ENCODE measurements at places on chromosomes 12 and 14.

- H3K36me3 ChIP-seq: no peaks in the 10 kb centered on the region
- no peak overlapping the region for H3K4me3 ChIP-seq
- peaks cover 7% of the 10 kb centered on the region for H3K4me1 ChIP-seq
- H3K27ac ChIP-seq: no peak overlapping the region
Measured at GRCh38 chr12:24608637-24609285, 340.1 kb downstream of the BCAT1 start.

DNA sequence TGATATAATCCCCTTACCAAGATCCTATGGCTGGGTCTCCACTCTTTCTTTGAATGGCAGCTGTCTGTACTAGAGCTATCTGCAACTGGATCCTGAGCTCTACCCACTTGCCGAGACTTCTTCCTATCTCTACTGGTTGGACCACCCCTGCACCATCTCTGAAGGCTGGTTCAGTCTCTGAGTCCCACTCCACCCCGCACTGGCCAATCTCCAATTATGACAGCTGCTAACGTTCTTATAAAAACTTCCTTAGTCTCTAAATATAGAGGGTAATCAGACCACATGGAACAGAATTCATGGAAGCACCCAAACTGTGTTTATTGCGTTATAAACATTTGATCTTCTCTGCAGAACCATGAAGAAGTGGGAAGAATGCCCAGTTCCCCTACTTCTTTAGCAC, 186.6 kb upstream of the EEA1 start:
- no peak for DNase-seq
- H3K27me3 ChIP-seq: no peaks in the 10 kb centered on the region
- H3K36me3 ChIP-seq: no peaks in the 10 kb centered on the region
- H3K4me3 ChIP-seq: no peak overlapping the region

GRCh38 chr12:80001562-80001961, 66.7 kb upstream of the PPP1R12A start:
- H3K4me3 ChIP-seq: no peak overlapping the region
- H3K27me3 ChIP-seq: no peaks in the 10 kb centered on the region
- DNase-seq: no peak
- no peaks in the 10 kb centered on the region for H3K4me1 ChIP-seq

DNA sequence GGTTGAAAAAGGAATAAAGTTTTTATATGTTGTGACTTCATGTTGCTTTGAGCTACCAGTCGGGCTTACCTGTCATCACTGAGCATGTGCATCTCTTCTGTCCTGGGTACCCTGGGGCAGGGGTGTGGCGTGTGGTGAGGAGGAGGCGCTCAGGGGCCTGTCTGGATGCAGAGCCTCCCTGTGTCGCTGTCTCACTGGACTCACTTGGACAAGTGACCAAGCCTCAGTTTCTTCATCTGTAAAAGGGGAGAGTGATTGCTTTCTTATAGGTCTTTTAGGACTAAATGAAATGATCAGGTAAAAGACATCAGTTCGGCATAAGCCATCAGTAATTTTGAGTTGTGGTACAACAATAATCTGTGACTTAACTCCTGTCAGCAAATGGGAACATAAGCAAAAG, 22.1 kb downstream of the ATP6V0A2 start:
- H3K4me1 ChIP-seq: no peaks in the 10 kb centered on the region
- H3K36me3 ChIP-seq: peaks cover 39% of the 10 kb centered on the region
- no peak overlapping the region for H3K4me3 ChIP-seq
- H3K27ac ChIP-seq: no peak overlapping the region
- H3K27me3 ChIP-seq: no peaks in the 10 kb centered on the region
- DNase-seq: no peak

GRCh38 chr12:116818948-116819832, 62.1 kb downstream of the HRK start:
- no peaks in the 10 kb centered on the region for H3K36me3 ChIP-seq
- no peaks in the 10 kb centered on the region for H3K27me3 ChIP-seq
- peak; percentile 81 for DNase-seq
- H3K4me3 ChIP-seq: peak overlapping the region; percentile 91
- H3K4me1 ChIP-seq: peaks cover 8% of the 10 kb centered on the region

GRCh38 chr12:53532524-53533445, 25.5 kb upstream of the NPFF start:
- H3K27ac ChIP-seq: no peak overlapping the region
- no peaks in the 10 kb centered on the region for H3K27me3 ChIP-seq
- peaks cover 38% of the 10 kb centered on the region for H3K36me3 ChIP-seq
- H3K4me1 ChIP-seq: no peaks in the 10 kb centered on the region

GRCh38 chr12:94678849-94679248, 28.5 kb upstream of the TMCC3 start:
- H3K27me3 ChIP-seq: no peaks in the 10 kb centered on the region
- H3K27ac ChIP-seq: no peak overlapping the region
- no peak for DNase-seq
- H3K4me3 ChIP-seq: no peak overlapping the region

DNA sequence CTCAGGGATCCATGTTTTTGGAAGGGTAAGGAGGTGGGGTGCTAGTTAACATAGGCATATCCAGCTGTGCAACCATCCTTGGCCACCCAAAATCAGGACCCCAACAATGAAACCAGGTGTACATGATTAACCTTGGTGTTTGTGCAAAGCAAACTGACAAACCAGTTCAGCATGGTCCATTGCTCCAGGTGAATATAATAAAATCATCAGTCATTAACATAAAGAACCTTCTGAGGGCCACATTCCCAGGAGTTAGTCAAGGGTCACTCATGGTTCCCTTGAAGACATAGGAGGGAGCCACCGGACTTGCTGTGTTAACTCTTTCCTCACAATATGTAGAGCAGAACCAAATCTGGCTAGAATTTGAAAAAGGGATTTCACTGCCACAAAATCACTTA, 17.8 kb downstream of the SLC38A2 start:
- DNase-seq: no peak
- H3K36me3 ChIP-seq: peaks cover 12% of the 10 kb centered on the region
- H3K27ac ChIP-seq: no peak overlapping the region
- no peak overlapping the region for H3K4me3 ChIP-seq
- H3K27me3 ChIP-seq: no peaks in the 10 kb centered on the region
- no peaks in the 10 kb centered on the region for H3K4me1 ChIP-seq

- no peaks in the 10 kb centered on the region for H3K4me1 ChIP-seq
- no peak overlapping the region for H3K4me3 ChIP-seq
- no peaks in the 10 kb centered on the region for H3K27me3 ChIP-seq
- H3K36me3 ChIP-seq: no peaks in the 10 kb centered on the region
- DNase-seq: peak; percentile 5
Measured at GRCh38 chr14:88454886-88455285, 69.4 kb downstream of the SPATA7 start.

- H3K4me1 ChIP-seq: no peaks in the 10 kb centered on the region
- no peak for DNase-seq
- H3K27me3 ChIP-seq: no peaks in the 10 kb centered on the region
- H3K4me3 ChIP-seq: no peak overlapping the region
- no peaks in the 10 kb centered on the region for H3K36me3 ChIP-seq
Measured at GRCh38 chr12:85476756-85477155, 196.7 kb downstream of the ALX1 start.

DNA sequence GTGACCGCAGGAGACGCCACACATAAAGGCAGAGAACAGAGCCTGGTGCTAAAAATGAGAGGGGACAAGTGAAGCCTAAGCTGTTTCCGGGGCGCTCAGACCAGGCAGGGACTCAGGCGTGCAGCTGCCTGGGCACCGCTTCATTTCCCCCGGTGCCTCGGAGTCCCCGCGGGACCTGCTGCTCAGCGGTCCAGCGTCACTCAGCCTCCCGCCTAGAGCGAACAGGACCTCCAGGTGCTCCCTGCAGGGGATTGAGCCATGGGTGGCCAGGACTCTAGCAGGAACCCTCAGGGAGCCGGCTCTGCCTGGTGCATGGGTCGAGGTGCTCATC, 31.0 kb downstream of the CCDC85C start:
- no peaks in the 10 kb centered on the region for H3K27me3 ChIP-seq
- no peak overlapping the region for H3K27ac ChIP-seq
- no peak for DNase-seq
- no peak overlapping the region for H3K4me3 ChIP-seq
- peaks cover 45% of the 10 kb centered on the region for H3K4me1 ChIP-seq

- H3K4me3 ChIP-seq: no peak overlapping the region
Measured at GRCh38 chr14:26218861-26219260, 379.0 kb downstream of the NOVA1 start.

DNA sequence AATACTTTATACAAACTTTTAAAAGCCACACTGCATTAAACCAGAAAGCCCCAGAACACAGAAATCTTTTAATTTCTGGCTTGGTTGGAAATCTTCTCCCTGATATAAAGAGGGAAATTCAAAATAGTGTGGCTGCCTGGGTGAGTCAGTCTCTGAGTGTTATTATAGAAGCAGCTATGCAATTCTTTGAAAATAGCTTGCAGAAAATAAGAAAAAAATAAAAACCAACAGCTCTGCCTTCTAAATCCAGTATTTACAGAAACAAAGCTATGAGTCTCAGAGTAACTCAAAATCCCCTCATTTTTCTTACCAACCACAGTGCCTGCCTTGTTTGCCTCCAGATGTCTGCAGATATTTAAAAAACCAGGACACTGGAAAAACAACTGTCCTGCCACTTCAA, 68.6 kb upstream of the FERMT2 start:
- H3K36me3 ChIP-seq: no peaks in the 10 kb centered on the region
- DNase-seq: no peak
- H3K4me1 ChIP-seq: no peaks in the 10 kb centered on the region
- no peak overlapping the region for H3K27ac ChIP-seq

GRCh38 chr14:64993266-64993930, 6.7 kb downstream of the FNTB start:
- no peak overlapping the region for H3K27ac ChIP-seq
- H3K4me3 ChIP-seq: no peak overlapping the region
- H3K27me3 ChIP-seq: no peaks in the 10 kb centered on the region
- H3K36me3 ChIP-seq: no peaks in the 10 kb centered on the region

- H3K27me3 ChIP-seq: no peaks in the 10 kb centered on the region
- H3K36me3 ChIP-seq: no peaks in the 10 kb centered on the region
- H3K4me3 ChIP-seq: no peak overlapping the region
Measured at GRCh38 chr12:130981074-130981742, 27.5 kb downstream of the ADGRD1 start.

- H3K27me3 ChIP-seq: no peaks in the 10 kb centered on the region
- no peaks in the 10 kb centered on the region for H3K36me3 ChIP-seq
- no peak overlapping the region for H3K4me3 ChIP-seq
- no peak for DNase-seq
- H3K4me1 ChIP-seq: peaks cover 4% of the 10 kb centered on the region
Measured at GRCh38 chr14:74265301-74265965, 26.2 kb downstream of the VSX2 start.

DNA sequence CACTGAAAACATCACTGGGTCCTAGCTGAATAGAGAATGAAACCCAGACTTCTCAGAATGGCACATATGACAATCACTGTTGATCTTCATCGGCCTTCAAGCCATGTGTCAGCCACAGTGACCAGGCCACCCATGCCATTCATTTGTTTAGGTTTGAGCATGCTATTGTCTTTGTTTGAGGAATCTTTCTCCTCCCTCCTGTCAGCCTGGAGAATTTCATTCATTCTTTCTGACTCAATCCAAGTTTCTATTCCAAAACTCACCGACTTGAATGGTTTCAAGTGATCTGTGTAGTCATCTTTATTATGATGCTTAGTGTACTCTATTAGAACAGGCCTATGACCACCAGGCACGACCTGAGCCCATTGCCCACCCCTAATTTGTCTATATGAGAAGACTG, 106.3 kb downstream of the ETNK1 start:
- H3K27me3 ChIP-seq: no peaks in the 10 kb centered on the region
- H3K36me3 ChIP-seq: no peaks in the 10 kb centered on the region
- peaks cover 26% of the 10 kb centered on the region for H3K4me1 ChIP-seq
- H3K4me3 ChIP-seq: no peak overlapping the region
- peak; percentile 9 for DNase-seq

DNA sequence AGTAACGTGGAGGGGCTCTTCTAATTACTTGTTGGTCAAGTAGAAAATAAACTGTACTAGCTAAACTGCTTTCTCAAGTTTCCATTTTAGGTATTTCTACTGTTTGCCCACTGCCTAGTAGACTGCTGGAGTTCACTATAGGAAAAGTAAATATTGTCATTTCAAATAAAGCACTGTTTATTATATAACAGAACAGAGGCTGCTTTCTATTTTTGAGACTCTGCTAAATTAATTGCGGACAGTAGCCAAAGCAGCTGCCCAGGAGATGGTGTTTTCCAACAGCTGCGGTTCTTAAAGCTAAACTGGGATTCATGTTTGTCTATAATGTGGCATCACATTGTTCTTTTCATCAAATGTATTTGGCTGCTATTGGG, 15.9 kb upstream of the SIX1 start:
- no peaks in the 10 kb centered on the region for H3K27me3 ChIP-seq
- H3K27ac ChIP-seq: no peak overlapping the region
- H3K4me1 ChIP-seq: no peaks in the 10 kb centered on the region
- no peak for DNase-seq
- no peaks in the 10 kb centered on the region for H3K36me3 ChIP-seq
- no peak overlapping the region for H3K4me3 ChIP-seq

DNA sequence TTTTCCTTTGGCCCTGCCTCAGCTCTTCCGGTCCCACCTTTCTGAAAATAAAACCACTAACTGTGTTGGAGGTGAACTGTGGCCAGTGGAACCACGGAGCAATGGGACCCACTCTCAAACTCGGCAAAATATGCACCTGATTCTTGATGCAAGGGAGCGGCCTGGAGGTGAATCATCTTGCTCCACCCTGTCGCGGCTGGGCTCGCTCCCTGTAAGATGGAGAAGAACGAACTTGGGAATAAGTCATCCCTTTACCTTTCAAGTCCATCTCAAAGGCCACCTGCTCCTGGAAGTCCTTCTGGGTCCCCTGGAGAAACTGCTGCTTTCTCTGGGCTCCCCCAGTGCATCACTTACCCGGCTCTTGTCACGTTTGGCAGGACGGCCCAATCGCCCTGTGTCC, 309.9 kb downstream of the BCL11B start:
- no peaks in the 10 kb centered on the region for H3K27me3 ChIP-seq
- no peaks in the 10 kb centered on the region for H3K36me3 ChIP-seq
- DNase-seq: no peak
- H3K4me3 ChIP-seq: no peak overlapping the region

- H3K4me1 ChIP-seq: no peaks in the 10 kb centered on the region
- H3K36me3 ChIP-seq: no peaks in the 10 kb centered on the region
- no peak for DNase-seq
Measured at GRCh38 chr14:99324291-99324690, 52.3 kb upstream of the BCL11B start.

All from astrocyte (in vitro differentiated cells and primary cell).